ENCODE measurements at places on chromosomes 1 and 21.

- DNase-seq = no peak
These were observed 17.3 kb downstream of the BCAS2 start for GRCh38 chr1:114564141-114564540.

- no peak for DNase-seq
These were observed 104.9 kb upstream of the EDN2 start for GRCh38 chr1:41589395-41589794.

GRCh38 chr21:25772686-25773085 lies 37.9 kb downstream of the GABPA start:
- DNase-seq = no peak

GRCh38 chr1:197778366-197778945 lies 3.2 kb upstream of the DENND1B start:
- no peak for DNase-seq

DNA sequence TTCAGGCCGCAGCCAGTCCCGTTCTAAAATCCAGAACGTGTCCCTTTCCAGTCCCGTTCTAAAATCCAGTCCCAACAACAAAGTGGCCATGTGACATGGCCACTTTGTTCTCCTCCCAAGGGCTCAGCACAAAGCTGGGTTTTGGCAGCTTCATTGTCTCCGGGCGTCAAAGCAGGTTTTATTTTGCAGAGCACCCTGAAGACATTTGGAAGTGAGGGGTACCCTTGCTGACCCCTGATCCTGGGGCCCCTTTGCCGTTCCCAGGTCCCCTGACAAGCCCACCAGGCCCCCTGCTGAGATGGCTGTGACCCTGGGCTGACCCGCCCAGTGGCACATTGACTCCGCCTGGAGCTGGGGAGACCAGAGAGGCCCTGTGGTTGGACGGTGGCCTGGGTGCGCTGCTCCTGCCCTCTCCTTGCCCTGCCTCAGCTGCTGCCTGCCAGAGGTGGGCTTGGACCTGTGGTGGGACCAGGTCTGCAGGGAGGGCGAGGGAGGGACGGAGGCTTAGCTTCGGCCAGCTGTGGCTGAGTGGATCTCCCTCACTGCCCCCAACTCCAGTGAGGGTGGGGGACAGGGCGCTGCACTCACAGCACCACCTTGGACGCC lies 4.3 kb downstream of the PFKL start:
- no peak for DNase-seq

DNA sequence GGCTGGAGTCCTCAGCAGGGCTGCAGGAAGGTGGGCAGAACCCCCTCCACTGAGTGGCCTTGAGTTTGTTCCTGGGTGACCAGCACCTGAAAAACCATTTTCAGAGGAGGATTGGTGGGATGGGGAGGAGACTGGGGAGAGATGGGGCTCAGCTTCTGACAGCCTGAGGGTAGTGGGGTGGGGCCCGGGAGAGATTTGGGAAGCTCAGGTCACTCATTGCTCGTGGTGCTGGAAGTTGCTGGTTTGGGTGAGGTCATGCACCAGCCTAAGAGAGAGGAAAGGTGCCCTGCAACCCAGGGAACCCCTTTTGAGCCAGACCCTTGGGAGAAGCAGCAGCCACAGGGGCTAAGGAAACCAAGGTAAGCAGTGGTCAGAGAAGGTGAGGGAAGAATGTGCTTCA lies 100.8 kb downstream of the EBNA1BP2 start:
- DNase-seq = no peak

GRCh38 chr21:41621513-41621912 lies 113.6 kb upstream of the TMPRSS2 start:
- DNase-seq = no peak

DNA sequence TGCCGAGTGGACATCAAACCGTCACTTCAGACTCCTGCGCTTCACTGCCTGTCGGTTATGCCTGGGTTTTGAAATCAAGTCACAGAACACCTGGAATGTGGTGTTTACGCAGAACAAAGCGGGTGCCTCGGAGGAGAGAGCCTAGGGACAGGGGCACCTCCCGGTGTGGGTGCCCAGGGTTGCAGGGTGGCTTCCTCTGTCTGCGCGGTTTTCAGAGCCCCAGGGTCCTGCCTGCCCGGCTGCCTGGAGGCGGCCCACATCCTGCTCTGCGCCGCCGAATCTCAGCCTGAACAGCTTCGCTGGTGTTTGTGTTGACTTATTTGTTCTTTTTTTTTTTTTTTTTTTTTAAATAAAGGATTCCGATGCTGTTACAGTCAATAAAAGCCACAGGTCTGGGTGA lies 113.5 kb upstream of the COL6A1 start:
- DNase-seq = no peak

- DNase-seq = no peak
These were observed 30.2 kb downstream of the LPAR3 start for GRCh38 chr1:84862810-84863251.

DNA sequence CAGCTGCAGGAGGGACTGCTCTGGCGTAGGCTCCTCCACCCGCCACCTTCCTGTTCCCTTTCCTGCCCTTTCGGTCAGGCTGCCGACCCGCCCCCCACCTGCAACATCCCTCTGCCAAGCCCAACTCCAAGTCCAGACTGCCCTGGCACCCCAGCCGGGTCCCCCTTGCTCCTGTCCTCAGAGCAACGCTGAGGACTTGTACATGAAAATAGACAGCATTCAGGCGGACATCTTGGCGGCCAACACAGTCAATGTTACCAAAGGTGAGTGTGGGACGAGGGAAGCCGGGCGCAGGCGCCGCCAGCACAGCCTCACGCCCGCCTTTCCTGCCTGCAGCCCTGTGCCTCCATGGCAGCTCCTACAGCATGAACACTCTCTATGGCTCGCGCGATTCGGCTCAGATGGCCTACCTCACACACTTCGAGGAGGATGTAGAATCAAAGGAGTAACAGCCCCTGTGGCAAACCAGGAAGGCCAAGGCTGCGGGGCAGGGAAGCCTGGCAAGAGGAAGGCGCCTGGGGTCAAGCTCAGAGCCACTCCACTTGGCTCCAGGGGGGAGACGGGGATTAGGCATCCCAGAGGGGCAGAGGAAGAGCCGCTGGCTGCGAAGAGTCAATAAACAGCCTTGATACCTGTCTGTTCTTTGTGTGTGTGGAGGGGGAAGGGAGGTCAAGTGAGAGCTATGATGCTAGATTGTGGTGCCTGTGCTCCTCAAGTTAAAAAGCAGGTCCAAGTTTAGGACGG lies 5.8 kb downstream of the RNU5D-1 start:
- DNase-seq = no peak

DNA sequence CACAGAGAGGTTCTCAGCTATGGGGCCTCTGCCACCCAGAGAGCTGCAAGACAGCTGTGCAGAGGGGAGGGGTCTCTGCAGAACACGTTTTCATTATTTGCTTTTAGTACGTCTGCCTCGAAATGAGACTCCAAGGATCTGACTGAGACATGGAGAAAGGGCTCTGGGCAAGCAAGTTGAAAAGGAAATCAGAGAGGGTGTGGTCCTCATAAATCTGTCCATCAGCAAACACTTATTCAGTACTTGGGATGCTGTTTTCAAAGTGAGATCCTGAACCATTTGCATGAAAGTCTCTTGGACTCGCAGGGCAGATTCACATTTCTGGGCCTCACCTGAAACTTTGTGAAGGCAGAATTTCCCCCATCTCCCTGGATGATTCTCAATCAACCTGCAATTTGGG lies 197.4 kb upstream of the GALNT2 start:
- DNase-seq = no peak

GRCh38 chr1:222105393-222105737 lies 363.5 kb upstream of the DUSP10 start:
- DNase-seq = no peak

- DNase-seq = no peak
These were observed 143.4 kb upstream of the ERRFI1 start for GRCh38 chr1:8169364-8170058.

Measured in stimulated activated CD8-positive, alpha-beta memory T cell treated with anti-CD3 and anti-CD28 coated beads, Interleukin-15, amount 100 ng/mL, for 24 hours (primary cell).